Neural crest cell (in vitro differentiated cells): ENCODE measurements at places on chromosomes 2 and 18. TPM values are rescaled to one million over a fixed set of nuclear protein-coding genes. Genes with fewer than 3 reads are reported as not detected.
A peak's percentile ranks its signal among the peaks of the same experiment; 100 is the strongest.

DNA sequence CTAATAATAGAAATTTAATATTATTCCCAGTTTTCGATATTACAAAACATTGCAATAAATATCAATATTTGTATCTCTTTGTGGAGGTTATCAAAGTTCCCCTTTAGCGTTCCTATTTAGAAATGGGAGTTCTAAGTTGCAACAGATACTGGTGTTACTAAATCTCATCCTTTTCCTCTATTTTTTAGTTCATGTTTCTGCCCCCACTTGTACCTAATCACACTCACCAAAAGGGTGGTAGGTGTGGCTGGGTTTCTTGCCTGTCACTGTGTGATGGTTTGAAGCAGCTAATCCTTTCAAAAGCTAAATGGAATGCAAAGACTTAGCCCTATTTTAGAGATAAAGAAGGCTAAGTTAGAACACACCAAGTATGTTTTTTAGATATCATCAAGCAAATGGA is 997.9 kb downstream of the TSN start:
- no peak for DNase-seq
- H3K27ac ChIP-seq: no peak overlapping the region
- no peak overlapping the region for H3K4me3 ChIP-seq
- no peaks in the 10 kb centered on the region for H3K27me3 ChIP-seq

Gene SCYGR4
- not detected in 2 replicates for total RNA-seq

Gene MRO
- 0.12 and 0.23 TPM in 2 replicates for total RNA-seq

DNA sequence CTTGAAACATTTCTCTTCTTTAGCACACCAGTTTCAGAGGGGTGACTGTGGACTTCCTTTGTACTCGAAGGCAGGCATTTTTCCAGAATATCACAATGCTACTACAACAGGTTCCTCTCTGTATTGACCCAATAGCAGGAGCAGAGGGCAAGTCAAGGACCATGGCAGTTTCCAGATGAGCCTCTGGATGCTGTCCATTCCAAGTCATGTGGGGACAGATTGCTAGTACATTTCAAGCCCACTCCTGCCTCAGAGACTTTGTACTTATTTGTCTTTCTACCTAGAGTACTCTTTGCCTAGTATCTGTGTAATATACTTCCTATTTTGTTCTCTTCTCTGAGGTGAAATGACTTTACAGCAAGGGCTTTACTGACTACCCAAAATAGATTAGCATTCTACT is 373.9 kb downstream of the PIK3C3 start:
- H3K4me1 ChIP-seq: no peaks in the 10 kb centered on the region
- DNase-seq: no peak
- H3K27me3 ChIP-seq: no peaks in the 10 kb centered on the region

- H3K36me3 ChIP-seq: peaks cover 27% of the 10 kb centered on the region
- no peak overlapping the region for H3K4me3 ChIP-seq
- no peak for DNase-seq
These were observed 15.6 kb downstream of the PHLPP1 start for GRCh38 chr18:62730941-62731340.

DNA sequence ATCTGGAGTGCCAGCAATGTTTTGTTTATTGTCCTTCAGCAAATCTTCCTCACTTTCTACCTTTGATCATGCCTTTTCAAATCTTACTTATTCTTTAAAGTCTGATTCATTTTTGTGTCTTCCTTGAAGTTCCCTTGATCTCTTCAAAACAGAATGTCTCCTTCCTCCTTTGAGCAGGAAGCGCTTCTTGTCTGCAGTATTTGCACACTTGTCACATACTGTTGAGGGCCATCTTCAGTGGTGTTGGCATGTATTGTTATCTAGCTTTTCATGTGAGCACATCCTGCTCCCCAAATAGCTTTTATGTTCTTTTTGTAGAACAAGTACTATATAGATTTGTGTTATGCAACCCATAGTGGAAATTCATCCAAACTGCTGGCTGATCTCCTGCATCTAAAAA is 5.9 kb upstream of the CERS6 start:
- H3K4me1 ChIP-seq: no peaks in the 10 kb centered on the region
- H3K27ac ChIP-seq: no peak overlapping the region
- no peak overlapping the region for H3K4me3 ChIP-seq
- peaks cover 10% of the 10 kb centered on the region for H3K36me3 ChIP-seq
- no peaks in the 10 kb centered on the region for H3K27me3 ChIP-seq

- no peak for DNase-seq
- H3K27ac ChIP-seq: no peak overlapping the region
- no peaks in the 10 kb centered on the region for H3K27me3 ChIP-seq
These were observed 94.6 kb upstream of the ITGA4 start for GRCh38 chr2:181362561-181362960.

DNA sequence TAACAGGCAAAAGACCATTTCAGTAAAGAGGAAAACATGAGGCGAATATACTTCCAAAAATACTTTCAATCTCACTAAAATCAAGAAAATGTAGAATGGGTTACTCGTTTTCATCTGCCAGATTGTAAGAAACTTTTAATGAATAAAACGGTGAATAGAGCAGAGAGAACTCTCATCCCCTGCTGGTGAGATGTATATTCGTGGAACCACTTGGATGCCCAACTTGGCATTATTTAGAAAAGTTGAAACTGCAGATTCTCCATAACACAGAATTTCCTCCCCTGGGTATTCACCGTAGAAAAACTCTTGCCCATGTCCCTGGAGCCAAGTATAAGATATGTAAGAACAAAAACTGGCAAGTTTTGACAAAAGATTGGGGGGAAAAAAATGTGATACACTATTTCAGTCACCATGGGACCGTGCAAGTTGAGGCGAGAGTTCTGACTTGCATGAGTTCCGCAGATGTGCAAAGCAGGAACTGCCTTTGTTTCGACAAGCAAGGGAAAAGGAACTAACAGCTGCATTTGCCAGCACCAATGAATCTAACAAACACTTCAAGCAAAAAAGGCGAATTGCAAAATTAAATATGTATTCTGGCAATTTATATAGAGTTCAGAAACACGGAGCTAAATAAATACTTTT is 14.8 kb downstream of the TIMM21 start:
- no peaks in the 10 kb centered on the region for H3K27me3 ChIP-seq
- H3K36me3 ChIP-seq: peaks cover 8% of the 10 kb centered on the region
- H3K27ac ChIP-seq: no peak overlapping the region
- no peak for DNase-seq
- no peaks in the 10 kb centered on the region for H3K4me1 ChIP-seq

GRCh38 chr2:235843591-235844395 is 324.4 kb downstream of the GBX2 start:
- H3K4me3 ChIP-seq: no peak overlapping the region
- peaks cover 5% of the 10 kb centered on the region for H3K36me3 ChIP-seq
- DNase-seq: no peak
- no peaks in the 10 kb centered on the region for H3K27me3 ChIP-seq
- H3K4me1 ChIP-seq: peaks cover 25% of the 10 kb centered on the region

DNA sequence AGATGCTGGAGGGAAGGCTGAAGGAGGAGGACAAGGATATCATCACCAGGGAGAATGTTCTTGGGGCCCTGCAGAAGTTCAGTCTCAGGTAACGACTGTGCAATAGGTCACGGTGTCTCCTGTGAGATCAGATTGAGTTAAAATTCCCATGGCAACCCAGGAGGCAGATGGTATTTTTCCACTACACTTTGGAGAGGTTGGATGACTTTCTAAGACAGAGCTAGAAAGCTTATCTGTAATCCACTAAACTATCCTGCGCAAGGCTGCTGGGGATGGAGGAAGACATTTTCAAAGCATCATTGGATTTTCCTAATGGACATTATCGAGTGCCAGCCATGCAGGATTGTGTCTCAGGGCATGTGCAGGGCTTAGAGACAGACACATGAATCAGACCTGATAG is 74.6 kb downstream of the ARMC9 start:
- H3K36me3 ChIP-seq: peaks cover 18% of the 10 kb centered on the region
- H3K27me3 ChIP-seq: no peaks in the 10 kb centered on the region
- no peak overlapping the region for H3K4me3 ChIP-seq
- H3K4me1 ChIP-seq: no peaks in the 10 kb centered on the region
- H3K27ac ChIP-seq: no peak overlapping the region
- no peak for DNase-seq

GRCh38 chr18:49976795-49977560 is 163.6 kb upstream of the ACAA2 start:
- peaks cover 6% of the 10 kb centered on the region for H3K27me3 ChIP-seq
- H3K4me1 ChIP-seq: no peaks in the 10 kb centered on the region
- no peaks in the 10 kb centered on the region for H3K36me3 ChIP-seq
- no peak overlapping the region for H3K27ac ChIP-seq

GRCh38 chr2:161146209-161146775 is 13.9 kb upstream of the TANK start:
- no peaks in the 10 kb centered on the region for H3K4me1 ChIP-seq
- peaks cover 19% of the 10 kb centered on the region for H3K36me3 ChIP-seq
- H3K27ac ChIP-seq: no peak overlapping the region
- no peak for DNase-seq

DNA sequence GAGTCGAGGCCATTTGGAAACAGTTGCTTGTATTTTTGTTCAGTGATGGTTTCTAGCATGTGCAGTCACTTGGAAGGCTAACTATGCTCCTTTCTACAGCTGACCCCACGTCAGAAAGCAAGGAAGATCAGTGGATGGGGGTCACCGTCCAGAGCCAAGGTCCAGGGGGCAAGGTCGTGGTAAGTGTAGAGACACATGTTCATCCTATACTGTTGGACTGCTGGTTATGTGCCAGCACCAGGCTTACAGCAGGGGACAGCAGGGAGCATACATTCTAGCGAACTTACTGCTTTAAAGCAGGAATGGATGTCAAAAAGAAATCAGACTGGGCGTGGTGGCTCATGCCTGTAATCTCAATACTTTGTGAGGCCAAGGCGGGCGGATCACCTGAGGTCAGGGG is 40.0 kb downstream of the ITGA6 start:
- H3K27ac ChIP-seq: peak overlapping the region; percentile 95
- peaks cover 18% of the 10 kb centered on the region for H3K4me1 ChIP-seq
- no peak overlapping the region for H3K4me3 ChIP-seq
- H3K27me3 ChIP-seq: no peaks in the 10 kb centered on the region

Gene LHCGR
- 0.12 TPM in 1 of 2 replicates, not detected in the other for total RNA-seq

Gene L3MBTL4
- 0.50 and 0.65 TPM in 2 replicates for total RNA-seq

Gene RAMP1
- 0.58 and 0.91 TPM in 2 replicates for total RNA-seq
